ENCODE measurements at places on chromosomes 4 and X. TPM values are rescaled to one million over a fixed set of nuclear protein-coding genes. Genes with fewer than 3 reads are reported as not detected.

DNA sequence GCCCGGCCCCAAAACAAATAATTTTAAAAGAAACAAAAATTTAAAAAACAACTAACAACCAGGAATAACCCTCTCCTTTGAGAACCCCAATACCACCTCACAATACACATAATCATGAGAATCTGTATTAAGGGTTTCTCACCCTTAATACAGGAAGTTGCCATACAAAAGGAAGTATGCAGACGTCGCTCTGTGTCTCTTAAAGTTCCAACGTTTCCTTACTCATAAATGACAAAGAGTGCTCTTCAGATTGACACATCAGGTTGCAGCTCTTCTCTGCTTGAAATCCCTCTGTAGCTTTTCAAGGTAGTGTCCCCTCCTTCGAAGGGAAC is 73.9 kb upstream of the IRF2 start:
- H3K36me3 ChIP-seq, result no peaks in the 10 kb centered on the region
- no peak overlapping the region for H3K27ac ChIP-seq
- peaks cover 5% of the 10 kb centered on the region for H3K27me3 ChIP-seq
- no peak overlapping the region for H3K4me3 ChIP-seq

DNA sequence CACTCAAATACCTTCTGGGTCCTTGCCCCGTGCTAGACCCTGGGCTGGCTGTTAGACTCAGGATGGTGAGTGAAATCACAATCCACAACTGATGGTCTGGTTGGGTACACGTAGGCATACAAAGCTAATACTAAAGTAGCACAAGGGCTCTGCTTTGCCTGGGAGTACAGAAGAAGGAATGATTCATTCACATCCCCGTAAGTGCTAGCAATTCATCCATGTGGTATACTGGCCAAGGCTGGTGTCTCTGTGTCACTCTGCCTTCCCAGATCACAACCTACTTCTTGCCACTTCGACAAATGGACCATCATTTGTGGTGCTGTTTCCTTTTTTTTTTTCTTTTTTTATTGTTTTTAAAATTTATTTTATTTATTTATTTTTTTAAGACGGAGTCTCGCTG is 19.7 kb upstream of the RBM47 start:
- DNase-seq, result no peak
- H3K4me1 ChIP-seq, result no peaks in the 10 kb centered on the region
- H3K36me3 ChIP-seq, result no peaks in the 10 kb centered on the region
- no peak overlapping the region for H3K27ac ChIP-seq
- no peaks in the 10 kb centered on the region for H3K27me3 ChIP-seq
- H3K4me3 ChIP-seq, result no peak overlapping the region

DNA sequence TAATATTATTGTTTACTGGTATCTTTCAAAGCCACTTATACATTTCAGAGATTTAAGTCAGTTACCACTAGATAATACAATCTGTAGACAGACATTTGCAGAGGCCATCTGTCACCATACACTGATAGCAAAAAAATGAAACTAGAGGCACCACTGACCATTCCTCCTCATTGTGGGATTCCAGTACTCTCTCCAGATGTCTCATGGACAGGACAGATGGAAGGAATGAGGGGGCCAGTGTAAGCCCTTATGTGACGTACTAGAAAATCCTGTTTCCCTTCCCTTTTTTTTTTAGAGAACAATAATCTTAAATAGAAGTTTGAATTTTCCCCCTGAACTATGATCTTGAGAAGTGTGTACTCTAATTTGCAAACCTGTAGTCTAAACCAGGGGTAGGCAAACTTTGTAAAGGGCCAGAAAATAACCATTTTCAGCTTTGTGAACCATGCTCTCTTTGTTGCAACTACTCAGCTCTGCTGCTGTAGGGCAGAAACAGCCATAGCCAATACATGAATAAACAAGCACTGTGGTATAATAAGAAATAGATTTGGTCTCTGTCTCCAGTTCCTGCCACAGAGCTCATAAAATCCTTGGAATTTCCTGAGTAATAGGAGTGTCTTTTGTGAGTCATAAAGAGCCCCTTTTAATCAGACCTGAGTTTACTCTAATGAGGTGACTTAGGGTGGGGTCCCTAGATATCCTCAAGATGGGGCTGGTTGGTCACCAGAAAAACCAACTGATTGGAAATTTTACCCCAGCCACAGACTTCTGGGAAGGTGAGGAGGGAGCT is 90.4 kb downstream of the MOSPD2 start:
- H3K27ac ChIP-seq, result no peak overlapping the region
- no peaks in the 10 kb centered on the region for H3K4me1 ChIP-seq
- no peaks in the 10 kb centered on the region for H3K36me3 ChIP-seq
- no peak for DNase-seq

GRCh38 chr4:176376032-176376614 is 56.4 kb downstream of the SPCS3 start:
- peaks cover 8% of the 10 kb centered on the region for H3K27me3 ChIP-seq
- H3K27ac ChIP-seq, result no peak overlapping the region
- H3K4me1 ChIP-seq, result no peaks in the 10 kb centered on the region

DNA sequence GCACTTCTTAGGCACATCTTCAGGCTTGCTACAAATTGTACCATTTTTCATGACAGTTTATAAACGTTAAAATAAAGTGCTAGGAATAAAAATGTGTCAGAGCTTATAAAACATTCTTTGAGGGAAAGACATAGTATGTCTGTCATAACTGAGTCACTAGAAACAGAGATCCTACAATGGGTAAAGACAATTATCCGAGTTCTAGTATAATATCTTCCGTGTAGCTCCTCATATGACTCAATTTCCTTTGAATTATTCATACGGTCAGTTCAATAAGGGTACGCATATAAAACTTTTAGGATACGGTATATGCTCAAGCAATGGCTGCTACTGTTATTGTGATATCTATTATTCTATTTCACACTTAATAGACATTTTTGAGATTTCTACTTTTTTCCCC is 349.1 kb downstream of the PCDH10 start:
- no peaks in the 10 kb centered on the region for H3K4me1 ChIP-seq
- H3K27me3 ChIP-seq, result no peaks in the 10 kb centered on the region
- H3K27ac ChIP-seq, result no peak overlapping the region
- no peak overlapping the region for H3K4me3 ChIP-seq
- no peaks in the 10 kb centered on the region for H3K36me3 ChIP-seq

The OCIAD1 gene
- 120 TPM for total RNA-seq

GRCh38 chr4:133592106-133592505 is 443.0 kb downstream of the PCDH10 start:
- no peaks in the 10 kb centered on the region for H3K4me1 ChIP-seq
- H3K36me3 ChIP-seq, result no peaks in the 10 kb centered on the region
- no peak overlapping the region for H3K27ac ChIP-seq
- H3K27me3 ChIP-seq, result no peaks in the 10 kb centered on the region

DNA sequence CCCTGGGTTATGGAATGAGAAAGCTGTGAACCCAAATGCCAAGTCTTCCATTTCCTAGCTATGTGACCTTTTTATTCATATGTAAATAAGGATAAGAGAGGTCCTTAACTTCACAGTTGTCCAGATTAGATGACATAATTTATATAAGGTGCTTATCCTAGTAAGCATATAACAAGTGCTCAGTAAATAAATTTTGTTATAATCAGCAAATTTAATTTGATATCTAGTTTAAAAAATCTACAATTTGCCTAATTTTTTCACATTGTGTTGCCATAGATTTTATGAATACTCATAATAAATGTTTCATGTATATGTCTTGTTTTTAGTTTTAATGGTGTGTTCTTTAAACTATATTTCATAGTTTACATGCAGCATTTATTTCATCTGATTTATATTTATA is 130.4 kb upstream of the SPRY1 start:
- no peaks in the 10 kb centered on the region for H3K4me1 ChIP-seq
- H3K27me3 ChIP-seq, result no peaks in the 10 kb centered on the region
- no peak for DNase-seq
- H3K27ac ChIP-seq, result no peak overlapping the region

DNA sequence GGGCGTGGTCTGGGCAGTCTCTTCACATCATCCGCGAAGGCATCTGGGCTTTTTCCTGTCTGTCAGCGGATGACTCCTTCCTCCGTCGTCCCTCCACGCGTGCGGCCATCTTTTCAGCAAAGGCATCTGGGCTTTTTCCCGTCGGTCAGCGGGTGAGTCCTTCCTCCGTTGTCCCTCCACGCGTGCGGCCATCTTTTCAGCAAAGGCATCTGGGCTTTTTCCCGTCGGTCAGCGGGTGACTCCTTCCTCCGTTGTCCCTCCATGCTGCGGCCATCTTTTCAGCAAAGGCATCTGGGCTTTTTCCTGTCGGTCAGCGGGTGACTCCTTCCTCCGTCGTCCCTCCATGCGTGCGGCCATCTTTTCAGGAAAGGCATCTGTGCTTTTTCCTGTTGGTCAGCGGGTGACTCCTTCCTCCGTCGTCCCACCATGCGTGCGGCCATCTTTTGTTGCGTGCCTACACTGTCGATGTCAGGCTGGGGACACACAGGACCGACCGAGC is 12.3 kb upstream of the TMEM271 start:
- H3K4me1 ChIP-seq, result no peaks in the 10 kb centered on the region
- no peaks in the 10 kb centered on the region for H3K36me3 ChIP-seq
- no peaks in the 10 kb centered on the region for H3K27me3 ChIP-seq
- H3K27ac ChIP-seq, result no peak overlapping the region

The TMPRSS11D gene
- total RNA-seq, result not detected

DNA sequence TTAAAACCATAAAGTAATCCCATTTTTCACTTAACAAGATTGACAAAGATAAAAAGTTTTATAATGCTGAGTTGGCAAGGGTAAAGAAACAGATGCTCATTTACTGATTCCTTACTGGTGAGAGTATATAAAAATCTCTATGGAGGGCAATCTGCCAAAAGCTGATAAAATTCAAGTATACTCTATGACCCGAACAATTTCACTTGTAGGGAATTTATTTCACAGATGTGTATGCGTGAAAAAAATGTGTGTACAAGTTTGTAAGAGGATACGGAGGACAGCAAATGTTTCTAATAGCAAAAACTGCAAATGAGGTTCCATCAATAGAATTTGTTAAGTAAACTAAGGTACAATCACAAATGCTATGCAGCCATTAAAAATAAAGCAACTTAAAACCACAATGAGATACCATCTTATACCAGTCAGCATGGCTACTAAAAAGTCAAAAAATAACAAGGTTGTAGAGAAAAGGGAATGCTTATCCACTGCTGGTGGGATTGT is 23.4 kb downstream of the DHX15 start:
- H3K27ac ChIP-seq, result no peak overlapping the region
- DNase-seq, result no peak
- peaks cover 57% of the 10 kb centered on the region for H3K36me3 ChIP-seq
- H3K27me3 ChIP-seq, result no peaks in the 10 kb centered on the region

The CRLF2 gene
- 4.5 TPM for total RNA-seq

GRCh38 chrX:12467321-12467720 is 323.9 kb upstream of the PRPS2 start:
- H3K4me3 ChIP-seq, result no peak overlapping the region
- no peak for DNase-seq
- no peak overlapping the region for H3K27ac ChIP-seq
- no peaks in the 10 kb centered on the region for H3K4me1 ChIP-seq
- H3K36me3 ChIP-seq, result no peaks in the 10 kb centered on the region

The CCNG2 gene
- 31.5 TPM for total RNA-seq

DNA sequence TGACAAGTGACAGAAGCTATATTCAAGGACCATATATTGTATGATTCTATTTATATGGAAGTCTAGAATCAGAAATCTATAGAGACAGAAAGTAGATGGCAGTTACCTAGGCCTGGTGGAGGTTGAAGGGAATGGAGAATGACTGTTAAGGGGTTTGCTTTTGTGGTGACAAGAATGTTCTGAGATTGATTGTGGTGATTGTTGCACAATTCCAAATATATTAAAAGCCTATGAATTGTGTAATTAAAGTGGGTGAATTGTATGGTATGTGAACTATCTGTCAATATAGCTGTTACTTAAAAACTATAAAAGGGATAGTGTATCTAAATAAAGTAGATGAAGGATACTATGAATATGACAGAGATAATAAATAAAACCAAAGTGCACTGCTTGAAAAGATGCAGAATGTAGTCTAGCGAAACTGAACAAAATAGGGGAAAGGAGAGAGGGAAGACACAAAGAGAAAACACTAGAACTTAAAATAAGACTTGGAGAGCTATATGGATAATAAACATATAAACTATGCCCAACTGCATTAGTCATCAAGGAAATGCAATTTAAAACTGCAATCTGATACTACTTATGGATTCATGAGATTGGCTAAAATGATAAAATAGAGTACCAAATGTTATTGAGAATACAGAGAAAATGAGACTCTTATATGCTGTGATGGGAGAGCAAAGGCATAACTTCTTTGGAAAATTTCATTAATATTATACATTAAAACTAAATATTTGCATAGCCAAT is 82.1 kb upstream of the BANK1 start:
- H3K4me3 ChIP-seq, result no peak overlapping the region
- no peaks in the 10 kb centered on the region for H3K4me1 ChIP-seq
- no peak for DNase-seq
- no peaks in the 10 kb centered on the region for H3K27me3 ChIP-seq
- H3K27ac ChIP-seq, result no peak overlapping the region

DNA sequence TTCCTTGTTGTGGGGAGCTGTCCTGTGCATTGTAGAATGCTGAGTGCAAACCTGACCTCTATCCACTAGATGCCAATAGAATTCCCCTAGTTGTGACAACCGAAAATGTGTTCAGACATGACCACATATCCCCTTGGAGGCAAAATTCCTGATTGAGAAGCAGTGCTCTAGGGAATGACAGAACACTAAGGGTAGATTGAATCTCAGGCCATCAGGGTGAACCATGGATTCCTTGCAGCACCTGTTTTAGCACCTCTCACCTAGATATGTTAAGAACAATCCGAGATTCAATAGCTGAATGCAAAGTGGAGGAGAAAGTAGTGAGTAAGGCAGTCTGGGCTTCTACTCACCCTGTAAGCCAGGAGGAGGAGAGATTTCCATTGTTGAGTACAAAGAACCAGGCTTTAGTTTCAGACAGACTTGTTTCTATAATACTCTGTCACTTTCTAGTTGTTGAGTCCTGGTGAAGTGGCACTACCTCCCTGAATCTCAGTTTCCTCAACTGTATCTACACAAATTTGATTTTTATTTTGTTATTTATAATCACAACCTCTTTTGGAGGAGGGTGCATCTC is 111.0 kb upstream of the RAP2C start:
- no peak overlapping the region for H3K4me3 ChIP-seq
- H3K27me3 ChIP-seq, result no peaks in the 10 kb centered on the region
- no peak overlapping the region for H3K27ac ChIP-seq
- H3K4me1 ChIP-seq, result peaks cover 8% of the 10 kb centered on the region
- no peak for DNase-seq
- H3K36me3 ChIP-seq, result no peaks in the 10 kb centered on the region

DNA sequence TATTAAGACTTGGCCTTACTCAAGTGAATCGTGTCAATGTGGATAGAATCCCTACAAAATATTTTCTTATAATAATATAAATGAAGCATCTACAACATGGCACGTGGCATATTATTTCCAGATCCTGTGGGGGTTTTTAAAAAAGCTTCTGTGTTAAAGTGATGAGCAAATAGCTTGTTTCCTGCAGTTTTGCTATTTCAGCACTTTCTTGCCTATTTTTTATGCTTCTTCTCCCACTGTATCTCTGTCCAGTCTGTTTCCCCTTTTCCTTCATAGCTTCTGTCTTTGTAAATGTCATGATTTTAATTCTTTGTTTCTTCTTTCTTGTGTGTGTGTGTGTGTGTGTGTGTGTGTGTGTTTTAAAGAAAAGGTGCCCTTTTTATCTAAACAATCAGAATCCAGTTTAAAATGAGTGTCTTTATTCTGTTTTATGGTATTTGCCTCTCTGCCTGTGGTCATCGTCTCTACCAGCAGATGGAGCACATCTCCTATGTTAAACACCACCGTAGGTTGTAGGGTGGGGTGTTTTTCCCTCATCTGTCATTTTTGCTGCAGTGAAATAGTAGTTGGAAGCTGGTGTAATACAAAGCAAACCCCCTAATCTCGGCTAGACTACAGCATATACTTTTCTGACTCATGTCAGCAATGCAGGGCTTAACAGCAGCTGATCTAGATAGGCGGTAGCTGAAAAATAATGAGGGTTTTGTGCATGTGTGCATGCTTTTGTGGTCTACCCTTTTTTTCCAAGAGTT is 33.1 kb downstream of the FTHL17 start:
- peaks cover 5% of the 10 kb centered on the region for H3K4me1 ChIP-seq
- peak; percentile 26 for DNase-seq
- no peaks in the 10 kb centered on the region for H3K36me3 ChIP-seq
- H3K4me3 ChIP-seq, result no peak overlapping the region
- no peak overlapping the region for H3K27ac ChIP-seq

Measured in activated CD4-positive, alpha-beta T cell treated with anti-CD3 and anti-CD28 coated beads, Interleukin-2, amount 10 ng/mL, durations not matched to agents 7 days and 5 days (primary cell).